ENCODE measurements at places on chromosomes 3 and 15.

- DNase-seq = no peak
These were observed 77.2 kb downstream of the CD200R1L start for GRCh38 chr3:112769286-112769978.

- DNase-seq = no peak
These were observed 34.1 kb downstream of the SHC4 start for GRCh38 chr15:48929661-48930060.

DNA sequence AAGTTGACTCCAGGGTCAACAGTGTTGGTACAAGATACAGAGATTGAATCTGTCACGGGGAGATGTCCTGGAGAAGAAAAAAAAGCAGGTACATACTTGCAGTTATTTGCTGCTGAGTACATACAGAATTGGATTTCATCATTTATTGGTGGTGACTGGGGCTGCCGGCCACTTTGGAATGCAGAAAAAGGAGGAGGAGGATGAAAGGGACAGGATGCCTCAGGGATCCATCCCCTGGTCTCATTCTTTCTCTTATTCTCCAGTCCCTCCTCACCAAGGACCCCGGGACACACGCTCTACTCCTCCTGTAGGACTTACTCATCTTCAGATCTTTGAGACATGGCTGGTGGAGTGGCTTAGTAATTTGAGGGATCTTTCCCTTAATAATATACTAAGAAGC is 30.0 kb upstream of the MEIS2 start:
- DNase-seq = no peak

DNA sequence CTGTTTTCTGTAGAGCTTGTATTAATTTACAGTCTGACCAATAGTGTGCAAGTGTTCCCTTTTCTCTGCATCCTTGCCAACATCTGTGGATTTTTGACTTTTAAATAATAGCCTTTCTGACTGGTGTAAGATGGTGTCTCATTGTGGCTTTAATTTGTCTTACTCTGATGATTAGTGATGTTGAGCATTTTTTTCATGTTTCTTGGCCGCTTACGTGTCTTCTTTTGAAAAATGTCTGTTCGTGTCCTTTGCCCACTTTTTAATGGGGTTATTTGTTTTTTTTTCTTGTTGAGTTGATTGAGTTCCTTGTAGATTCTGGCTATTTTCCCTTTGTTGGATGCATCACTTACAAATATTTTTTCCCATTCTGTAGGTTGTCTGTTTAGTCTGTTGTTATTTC is 7.6 kb upstream of the ACOX2 start:
- DNase-seq = no peak

- no peak for DNase-seq
These were observed 231.5 kb upstream of the TLE3 start for GRCh38 chr15:70329179-70329578.

DNA sequence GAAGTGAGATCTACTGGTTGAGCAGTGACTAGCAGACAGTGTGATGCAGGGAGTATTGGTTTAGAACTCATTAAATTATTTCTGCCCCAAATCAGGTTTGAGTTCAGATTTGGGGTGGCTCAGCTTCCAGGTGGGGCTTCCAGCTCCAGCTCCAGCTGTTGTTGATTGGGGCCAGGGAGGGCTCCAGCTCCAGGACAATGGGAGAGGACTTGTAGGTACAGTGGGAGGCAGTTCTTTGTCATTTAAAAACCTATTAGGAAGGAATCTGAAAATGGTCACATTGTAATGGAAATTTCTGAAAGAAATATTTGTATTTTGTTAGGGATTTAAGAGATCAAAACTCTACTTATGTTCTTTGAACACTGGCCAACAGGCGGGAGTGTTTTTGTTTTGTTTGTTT is 97.0 kb downstream of the FNDC3B start:
- DNase-seq = no peak

- no peak for DNase-seq
These were observed 458.1 kb downstream of the DIPK2A start for GRCh38 chr3:144429719-144430121.

DNA sequence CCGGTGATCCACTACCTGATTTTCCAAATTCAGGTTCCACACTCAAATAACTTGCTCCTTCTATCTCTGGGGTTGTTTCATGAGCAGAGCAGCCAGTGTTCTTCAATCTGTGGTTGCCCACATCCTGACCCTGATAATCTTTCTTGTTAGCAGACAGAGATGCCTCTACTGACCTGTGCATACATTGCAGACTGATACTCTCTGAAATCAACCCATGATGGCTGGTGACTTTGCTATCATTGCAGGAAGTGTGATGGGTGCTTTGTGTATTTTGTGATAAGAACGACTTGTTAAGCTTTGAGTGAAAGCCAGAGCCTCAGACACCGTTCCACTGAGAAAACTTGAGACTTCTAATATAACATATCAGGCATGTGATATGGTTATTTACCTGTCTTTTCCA is 39.9 kb downstream of the GATM start:
- no peak for DNase-seq

DNA sequence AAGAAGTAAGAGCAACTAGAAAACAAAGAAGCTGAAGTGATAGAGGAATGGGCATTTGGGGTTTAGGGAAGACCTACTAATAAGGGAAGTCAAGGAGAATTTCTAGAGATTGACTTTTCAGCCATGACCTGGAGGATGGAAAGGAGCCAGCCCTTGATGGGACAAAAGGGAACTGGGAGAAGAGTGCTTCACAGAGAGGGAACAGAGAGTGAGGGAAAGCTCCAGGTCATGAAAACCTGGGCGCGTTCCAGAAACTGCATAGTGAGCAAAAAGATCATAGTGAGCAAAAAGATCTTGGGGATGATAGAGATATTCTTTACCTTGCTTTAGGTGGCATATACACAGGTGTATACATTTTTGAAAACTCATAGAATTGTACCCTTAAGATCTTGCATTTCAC is 143.1 kb upstream of the NUDT16 start:
- DNase-seq = no peak

DNA sequence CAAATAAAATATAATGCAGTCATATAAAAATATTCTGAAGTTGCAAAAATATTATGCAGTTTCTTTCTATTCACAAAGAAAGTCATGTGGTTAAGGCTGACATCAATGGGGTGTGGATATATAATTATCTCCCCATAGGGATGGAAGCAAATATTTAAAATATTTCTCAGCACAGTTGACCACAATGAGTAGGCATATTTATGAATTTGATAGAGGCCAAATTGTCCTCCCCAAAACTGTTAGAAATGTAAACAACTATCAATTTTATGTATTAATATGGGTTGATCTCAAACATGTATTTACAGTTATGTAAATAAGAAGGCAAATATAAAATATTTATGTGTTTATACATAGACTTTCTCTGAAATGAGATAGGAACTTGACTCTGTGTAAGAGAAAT is 246.0 kb upstream of the CBLB start:
- DNase-seq = no peak

DNA sequence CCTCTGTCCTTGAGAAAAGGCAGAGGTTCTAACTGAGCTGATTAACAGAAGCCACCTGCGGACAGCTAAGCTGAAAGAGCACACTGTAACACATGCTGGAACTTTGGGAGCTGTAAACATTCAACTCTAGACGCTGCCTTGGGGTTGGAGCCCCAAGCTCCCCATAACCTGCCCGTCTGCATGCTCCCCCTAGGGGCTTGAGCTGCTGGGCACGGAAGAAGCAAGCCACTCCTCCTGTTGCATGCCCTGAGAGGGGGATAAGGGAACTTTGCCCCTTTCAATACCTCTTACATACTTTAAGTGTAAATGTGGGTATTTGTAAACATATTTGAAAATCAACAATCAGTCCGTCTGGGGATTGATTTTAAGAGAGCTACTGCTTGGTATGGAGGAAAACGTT is 188.4 kb downstream of the ADAMTSL3 start:
- DNase-seq = no peak

GRCh38 chr3:118799303-118799702 is 235.3 kb downstream of the IGSF11 start:
- no peak for DNase-seq

DNA sequence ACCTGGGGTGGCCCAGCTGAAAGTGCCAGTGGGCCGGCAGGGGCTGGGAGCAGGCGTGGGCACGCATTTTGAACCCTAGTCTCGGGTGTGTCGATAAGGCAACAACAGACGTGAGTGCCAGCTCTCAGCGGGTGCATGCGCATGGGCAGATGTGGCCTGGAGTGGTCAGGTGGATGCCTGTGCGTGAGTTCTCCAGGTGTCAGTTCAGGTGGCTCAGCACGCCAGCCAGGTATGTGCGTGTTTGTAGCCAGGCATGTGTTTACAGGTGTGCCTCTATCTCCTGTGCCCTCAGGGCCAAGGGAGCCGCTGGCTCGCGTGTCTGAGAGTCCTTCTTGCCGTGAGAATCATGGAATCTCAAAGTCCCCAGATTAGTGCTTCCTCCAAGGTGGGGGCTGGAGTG is 14.8 kb downstream of the CYP1A2 start:
- DNase-seq = no peak

- no peak for DNase-seq
These were observed 288.7 kb downstream of the SOX2 start for GRCh38 chr3:182000447-182000846.

GRCh38 chr3:158788446-158788845 is 13.4 kb upstream of the MFSD1 start:
- DNase-seq = no peak

- no peak for DNase-seq
These were observed 217.3 kb downstream of the TBC1D2B start for GRCh38 chr15:77860071-77860691.

DNA sequence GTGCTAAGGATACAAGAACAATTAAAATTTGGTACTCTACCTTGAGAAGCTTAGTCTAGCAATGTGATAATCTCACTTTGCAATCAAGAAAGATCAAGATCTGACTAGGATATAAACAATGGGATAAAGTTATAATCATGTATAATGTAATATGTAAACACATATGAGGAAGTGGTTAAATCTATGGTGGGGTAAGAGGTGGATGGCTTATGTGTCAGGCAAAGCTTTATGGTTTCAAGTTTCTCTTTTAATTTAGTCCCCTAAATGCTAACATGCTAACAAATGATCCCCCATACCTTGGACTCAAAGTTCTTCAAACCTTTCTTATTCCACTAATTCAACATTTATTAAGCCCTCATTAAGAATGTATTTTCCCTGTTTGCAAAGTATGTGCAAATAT is 2.5 kb downstream of the RSL24D1 start:
- no peak for DNase-seq

- DNase-seq = peak; percentile 57
These were observed 319 bp downstream of the LNP1 start for GRCh38 chr3:100401674-100402041.

GRCh38 chr15:88201207-88201606 is 55.3 kb downstream of the NTRK3 start:
- DNase-seq = no peak

DNA sequence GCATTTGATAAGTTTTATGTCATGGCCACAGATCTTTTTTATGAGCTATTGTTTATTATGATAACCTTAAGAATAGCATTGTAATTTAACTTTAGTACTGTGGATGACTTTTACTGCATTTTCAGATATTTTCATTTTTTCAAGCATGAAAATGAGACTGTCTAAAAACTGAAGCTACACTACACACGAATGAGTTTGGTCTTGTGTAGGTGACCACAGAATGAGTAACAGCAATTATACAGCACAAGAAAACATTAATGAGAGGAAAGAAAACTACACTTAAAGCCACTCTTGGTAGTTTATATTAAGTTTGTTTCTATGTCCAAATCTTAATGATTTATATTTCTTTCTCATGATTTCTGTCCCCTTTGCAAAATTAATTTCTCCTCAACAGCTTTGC is 809.2 kb downstream of the NAALADL2 start:
- DNase-seq = no peak

GRCh38 chr15:66483131-66483566 is 14.4 kb downstream of the SNAPC5 start:
- peak; percentile 17 for DNase-seq

GRCh38 chr3:185188816-185189215 is 36.0 kb upstream of the C3orf70 start:
- DNase-seq = no peak

GRCh38 chr3:36403661-36404060 is 23.4 kb downstream of the STAC start:
- no peak for DNase-seq

DNA sequence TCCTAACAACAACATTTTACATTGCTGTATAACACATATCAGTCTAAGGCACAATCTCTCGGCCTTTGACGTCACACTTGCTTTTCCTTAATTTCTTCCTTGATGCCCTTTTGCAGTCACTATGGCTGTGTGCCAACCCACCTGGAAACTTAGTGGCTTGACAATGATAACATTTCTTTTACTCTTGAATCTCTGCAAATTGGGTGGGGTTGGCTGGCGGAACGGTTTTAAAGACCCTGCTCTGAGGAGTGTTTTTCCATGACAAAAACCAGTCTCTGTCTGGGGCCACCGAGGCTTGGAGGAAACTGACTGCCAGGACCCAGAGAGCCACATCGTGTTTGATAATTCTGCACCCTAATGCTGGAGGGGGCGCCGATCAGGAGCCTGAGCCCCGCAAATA is 115.6 kb downstream of the KLF13 start:
- no peak for DNase-seq

DNA sequence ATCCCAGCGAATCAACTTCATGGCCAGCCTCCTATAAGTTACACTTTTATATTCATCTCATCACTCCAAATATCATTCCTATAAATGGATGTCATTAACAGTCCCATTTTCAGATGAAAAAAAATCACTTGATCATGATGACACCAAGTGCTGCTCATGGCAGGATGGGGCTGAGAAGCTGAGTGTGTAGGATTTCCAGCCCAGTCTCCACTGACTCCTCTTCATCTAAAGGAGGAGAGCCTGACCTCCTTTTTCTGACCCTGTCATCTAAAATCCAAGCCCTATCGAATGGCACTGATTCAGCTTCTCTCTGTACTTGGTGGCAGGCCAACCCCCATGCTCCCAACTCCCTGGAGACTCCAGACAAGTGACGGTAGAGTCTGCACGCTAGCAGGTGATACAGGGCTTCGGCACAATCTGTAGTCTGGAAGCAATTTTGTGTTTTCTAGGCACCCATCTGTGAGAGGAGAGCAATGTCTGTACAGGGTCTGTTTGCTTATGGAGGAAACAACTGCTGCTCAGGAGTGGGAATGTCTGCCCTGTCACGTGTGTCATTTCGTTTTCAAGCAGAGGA is 103.2 kb downstream of the EPHB1 start:
- DNase-seq = peak; percentile 67

GRCh38 chr3:49553324-49553691 is 969 bp upstream of the BSN start:
- DNase-seq = no peak

DNA sequence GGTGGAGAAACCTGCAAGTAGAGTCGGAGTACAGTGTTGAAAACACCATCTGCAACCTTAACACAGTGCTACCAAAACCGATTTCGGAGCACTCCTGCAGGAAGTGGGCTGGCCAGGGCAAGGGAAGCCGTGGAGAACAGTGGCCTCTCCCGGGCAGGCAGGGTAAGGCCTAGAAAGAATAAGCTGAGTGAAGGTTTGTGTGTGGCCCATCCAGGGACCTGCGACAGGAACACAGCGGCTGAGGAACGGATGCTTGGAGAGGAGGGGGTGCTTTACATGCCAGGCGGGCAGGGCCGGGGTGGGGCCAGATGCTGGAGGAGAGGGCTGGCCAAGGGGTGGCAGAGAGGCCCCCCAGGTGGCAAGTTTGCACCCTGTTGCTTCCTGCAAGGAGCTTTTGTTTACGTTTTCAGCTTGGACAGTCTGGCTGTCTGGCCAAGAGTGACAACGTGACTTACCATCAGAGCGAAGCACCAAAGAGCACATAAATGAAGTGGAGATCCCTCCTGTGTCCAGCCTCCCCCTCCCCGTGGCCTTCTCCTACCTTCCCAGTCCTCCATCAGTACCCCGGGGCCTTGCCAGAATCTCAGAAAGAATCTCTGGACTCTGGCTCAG is 156.5 kb downstream of the PGPEP1L start:
- DNase-seq = peak; percentile 14

GRCh38 chr3:39189150-39189958 is 3.0 kb downstream of the XIRP1 start:
- no peak for DNase-seq
